Activated CD8-positive, alpha-beta memory T cell treated with anti-CD3 and anti-CD28 coated beads, Interleukin-2, amount 10 ng/mL, durations not matched to agents 7 days and 5 days (primary cell): ENCODE measurements at places on chromosomes 3 and 15. TPM values are rescaled to one million over a fixed set of nuclear protein-coding genes. Genes with fewer than 3 reads are reported as not detected.

DNA sequence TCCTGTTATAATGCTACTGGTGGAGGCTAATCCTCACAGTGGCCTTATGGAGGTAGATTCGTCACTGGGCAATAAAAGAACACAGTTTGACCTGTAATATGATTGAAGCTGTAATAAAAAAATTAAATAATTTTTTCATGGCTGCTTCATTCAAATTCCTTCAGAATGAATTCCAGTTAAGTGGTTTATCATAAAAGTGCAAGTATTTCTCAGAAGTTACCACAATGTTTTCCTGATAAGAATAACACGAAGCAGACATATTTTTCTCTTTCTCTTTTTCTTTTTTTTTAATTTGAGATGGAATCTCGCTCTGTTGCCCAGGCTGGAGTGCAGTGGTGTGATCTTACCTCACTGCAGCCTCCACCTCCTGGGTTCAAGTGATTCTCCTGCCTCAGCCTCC, 15.6 kb downstream of the B4GALT4 start:
- no peak for DNase-seq

- DNase-seq = no peak
Observed at GRCh38 chr3:4583416-4583815, 90.3 kb downstream of the ITPR1 start.

DNA sequence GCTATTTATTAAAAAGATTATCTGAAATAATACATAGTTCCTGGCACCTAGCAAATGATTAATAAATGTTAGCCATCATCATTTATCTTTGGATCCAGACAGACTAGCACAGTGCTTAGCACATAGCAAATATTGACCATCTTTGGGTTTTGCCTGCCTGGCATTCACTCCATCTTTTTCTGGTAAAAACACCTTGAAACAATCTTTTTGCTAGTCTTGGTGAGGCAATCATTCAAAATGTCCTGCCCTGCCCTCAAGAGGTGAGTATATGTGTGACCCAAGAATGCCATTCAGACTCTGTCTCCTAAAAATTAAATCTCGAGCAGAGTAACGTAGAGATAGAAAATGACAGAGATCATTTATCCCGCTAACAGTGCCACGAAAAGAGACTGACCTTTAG, 78.3 kb upstream of the ZNF280D start:
- DNase-seq = no peak

Gene PRKAR2A
- 27.9 TPM for total RNA-seq

DNA sequence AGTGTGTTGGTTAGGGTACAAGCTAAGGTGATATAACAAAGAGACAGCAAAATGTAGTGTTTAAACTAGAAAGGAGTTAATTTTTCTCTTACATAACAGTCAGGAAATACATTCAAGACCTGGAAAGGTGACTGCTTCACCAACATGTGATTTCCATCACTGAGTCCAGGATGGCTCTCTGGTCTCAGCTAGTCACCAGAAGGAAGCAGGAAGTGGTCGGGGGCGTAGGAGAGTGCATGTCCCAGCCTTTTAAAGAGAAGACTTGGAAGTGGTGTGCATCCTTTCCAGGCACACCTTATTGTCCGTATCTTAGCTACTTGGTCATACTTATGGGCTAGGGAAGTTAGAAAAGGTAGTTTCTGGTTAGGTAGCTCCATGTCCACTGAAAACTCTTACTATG, 11.1 kb upstream of the UBE2Q2 start:
- DNase-seq = no peak

DNA sequence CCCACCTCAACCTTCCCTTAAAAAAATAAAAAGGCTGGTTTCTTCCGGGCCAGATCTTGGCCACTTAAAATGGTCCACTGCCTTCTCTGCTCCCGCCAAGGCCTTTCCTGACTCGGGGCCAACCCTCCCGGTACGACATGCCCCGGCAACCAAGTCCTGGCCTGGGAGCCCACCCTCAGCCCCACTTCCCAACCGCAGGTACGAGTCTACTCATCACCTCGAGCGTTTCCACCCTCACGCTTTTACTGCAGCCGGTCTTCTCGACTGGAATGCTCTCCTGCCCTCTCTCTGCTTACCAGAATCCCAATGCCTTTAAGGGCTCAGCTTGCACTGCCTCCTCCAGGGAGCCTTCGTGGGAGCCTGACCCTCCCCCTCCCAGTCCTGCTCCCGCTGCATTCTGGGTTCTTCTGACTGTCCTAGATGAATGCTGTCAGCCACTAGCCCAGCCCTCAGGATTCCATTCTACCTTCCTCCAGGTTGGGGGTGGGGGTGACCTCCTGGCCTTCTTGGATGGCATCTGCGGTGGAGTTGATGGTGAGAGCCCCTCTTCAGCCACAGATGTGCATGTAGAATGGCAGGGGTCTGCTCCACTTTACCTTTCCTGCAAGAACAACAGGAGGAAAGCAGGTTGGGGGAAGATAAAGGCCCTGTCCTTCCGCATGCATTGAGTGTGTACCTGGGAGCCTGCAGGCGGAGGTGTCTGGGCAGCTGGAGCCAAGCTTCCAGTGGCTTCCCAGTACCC, 1.1 kb upstream of the CSRNP1 start:
- DNase-seq = no peak

Gene TRPM1
- total RNA-seq = 0.06 TPM

Gene C3orf20
- total RNA-seq = not detected

Gene SEMA6D
- total RNA-seq = not detected

Gene PTPRG
- total RNA-seq = 0.21 TPM

DNA sequence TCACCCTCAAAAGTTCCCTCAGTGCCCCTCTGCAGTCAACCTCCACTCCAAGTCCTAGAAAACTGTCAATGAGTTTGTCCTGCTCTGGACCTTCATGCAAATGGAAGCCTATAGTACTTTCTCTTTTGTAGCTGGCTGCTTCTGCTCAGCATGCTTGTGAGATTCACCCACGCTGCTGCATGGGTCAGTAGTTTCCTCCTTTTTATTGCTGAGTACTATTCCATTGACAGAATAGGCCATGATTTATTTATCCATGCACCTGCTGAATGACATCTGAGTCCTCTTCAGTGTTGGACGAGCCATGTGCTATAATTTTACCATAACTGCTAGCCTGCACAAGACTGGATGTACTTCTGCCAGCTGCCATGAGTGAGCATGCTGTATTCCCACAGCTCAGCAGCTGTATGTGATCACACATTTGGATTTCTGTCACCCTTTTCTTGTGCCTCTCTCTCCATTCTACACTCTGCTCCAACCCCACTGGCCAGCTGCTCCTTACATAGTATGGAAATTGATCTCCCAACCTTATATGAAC, 26.3 kb downstream of the CDCP1 start:
- no peak for DNase-seq

DNA sequence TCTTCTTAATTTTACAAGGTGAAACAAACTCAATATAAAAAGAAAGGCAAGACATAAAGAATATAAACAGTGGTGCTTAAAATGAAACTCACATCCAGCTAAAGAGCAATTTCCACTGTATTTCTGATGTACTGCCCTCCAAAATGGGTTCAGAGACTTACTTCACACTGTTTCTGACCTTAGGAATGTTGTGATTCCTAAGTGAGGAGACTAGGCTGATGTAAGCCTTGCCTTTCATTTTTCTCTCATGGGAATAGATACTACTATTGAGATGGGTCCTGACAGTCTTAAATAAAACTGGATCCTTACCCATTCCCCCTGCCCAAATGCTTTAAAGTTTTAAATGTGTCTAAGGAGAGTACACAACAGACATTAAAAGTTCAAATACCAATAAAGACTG, 86.9 kb downstream of the CBLB start:
- DNase-seq = no peak

DNA sequence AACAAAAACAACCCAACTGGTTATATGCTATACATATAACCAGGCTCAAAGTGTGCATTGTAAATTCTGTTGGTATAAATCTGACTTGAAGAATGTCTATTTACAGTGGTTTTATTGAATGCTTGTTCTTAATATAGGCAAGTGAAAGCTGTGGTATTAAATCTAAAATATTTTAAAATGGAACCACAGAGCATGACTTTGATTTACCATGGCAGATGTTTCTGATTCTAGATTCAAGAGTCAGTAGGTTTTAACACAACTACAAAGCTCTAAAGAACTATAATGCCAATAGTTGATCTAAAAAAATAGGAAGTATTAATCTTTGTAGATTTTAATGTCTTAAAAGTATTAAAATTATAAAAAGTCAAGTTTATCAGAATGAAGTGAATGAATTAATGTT, 141.9 kb upstream of the PLSCR5 start:
- no peak for DNase-seq

DNA sequence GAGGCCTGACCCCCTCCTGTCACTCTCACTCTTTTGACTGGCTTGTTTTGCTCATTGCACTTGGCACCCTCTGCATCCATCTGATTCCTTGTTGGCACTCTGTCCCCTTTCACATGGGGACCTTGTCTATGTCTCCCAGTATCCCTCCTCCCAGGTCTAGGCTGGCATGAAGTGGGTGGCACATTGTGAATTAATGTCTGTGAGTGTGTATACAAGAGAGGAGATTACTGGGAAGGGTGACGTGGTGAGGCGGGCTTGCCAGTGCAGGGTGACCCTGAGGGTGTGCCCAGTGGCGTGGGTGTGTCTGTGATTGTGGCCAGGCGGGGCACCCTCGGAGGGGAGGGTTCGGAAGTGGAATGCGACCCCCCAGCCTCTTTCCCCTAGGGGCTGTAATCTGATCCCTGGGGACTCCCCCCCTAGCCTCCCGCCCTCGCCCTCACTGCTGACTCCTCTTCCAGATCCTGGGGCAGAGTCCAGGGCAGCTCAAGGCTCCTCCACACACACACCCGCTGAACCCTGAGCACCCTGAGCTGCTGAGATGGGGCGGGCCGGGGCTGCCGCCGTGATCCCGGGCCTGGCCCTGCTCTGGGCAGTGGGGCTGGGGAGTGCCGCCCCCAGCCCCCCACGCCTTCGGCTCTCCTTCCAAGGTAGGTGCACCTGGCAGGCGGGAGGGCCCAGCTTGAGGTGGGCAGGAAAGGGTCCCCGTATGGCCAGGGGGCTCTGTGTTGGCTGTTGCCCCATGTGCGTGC, at the start of gene SEMA3B:
SEMA3B (plus strand) TSS at position 445 of the 749 bp plus-strand sequence; CDS start at position 539, 94 bp downstream.
- DNase-seq = no peak

DNA sequence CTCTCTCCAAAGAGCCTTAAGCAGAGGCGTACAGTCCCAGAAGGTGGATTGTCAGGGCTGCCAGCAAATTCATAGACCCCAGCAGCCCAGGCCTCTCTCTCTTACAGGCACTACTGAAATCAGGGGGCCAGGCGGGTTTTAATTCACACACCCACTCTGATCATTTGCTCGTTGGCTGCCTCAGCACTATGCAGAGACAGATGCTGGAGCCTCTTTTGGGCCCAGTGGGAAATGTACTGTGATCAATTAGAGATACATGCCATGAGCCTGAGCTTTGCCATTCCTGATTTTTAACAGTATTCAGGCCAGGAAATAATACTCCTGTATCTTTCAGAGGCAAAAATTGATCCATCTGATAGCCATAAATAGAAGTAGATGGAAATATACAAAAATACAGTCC, 53.0 kb downstream of the CMTM6 start:
- DNase-seq = peak; percentile 12

Gene ISLR
- total RNA-seq = not detected

DNA sequence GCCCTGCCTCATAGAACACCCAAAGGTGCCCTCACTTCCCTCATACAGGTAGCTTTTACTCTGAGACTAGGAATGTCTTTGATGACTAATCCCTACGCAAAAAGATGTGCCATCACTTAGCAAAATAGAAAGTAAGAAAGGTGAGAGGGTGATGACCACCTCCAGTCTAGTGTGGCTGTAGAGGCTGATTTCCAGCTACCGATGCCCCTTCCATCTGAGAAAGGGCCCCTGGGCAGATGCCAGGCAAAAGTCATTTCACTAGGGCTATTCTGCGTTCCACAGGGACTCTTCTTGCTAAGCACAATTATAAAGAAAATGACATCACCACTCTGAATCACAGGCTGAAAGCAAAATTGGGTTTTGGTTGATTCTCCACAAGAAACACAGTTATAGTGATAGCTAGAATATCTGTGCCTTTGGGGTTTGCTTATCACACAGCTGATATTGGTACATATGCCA, 77.4 kb downstream of the RBPMS2 start:
- peak; percentile 48 for DNase-seq

Gene TGM5
- 1.1 TPM for total RNA-seq

Gene EBLN2
- total RNA-seq = 5.1 TPM

GRCh38 chr3:130795396-130795795, 48.8 kb upstream of the PIK3R4 start:
- no peak for DNase-seq

- DNase-seq = no peak
Observed at GRCh38 chr3:177787279-177788041, 590.2 kb upstream of the TBL1XR1 start.

GRCh38 chr3:53324105-53324504, 23.2 kb downstream of the DCP1A start:
- no peak for DNase-seq

GRCh38 chr3:172836390-172836997, 86.0 kb downstream of the ECT2 start:
- no peak for DNase-seq

DNA sequence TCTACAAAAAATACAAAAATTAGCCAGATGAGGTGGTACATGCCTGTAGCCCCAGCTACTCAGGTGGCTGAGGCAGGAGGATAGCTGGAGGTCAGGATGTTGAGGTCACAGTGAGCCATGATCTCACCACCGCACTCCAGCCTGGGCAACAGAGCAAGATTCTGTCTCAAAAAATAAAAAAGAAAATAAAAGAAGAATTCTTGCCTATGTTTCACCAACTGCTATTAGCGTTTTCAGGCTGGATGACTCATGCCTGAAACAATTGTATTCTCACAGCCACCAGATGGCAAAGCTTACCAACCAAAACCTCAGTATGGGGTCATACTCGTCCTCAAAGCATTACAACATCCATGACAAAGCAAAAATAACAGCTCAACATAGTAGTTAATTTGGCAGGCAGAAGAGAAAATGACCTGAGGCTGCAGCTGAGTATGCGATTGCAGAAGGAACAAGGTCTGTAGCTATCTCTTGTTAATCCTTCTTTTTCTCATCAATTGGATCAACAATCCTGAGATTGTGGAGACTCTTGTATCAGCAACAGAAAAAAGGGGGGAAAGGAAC, 52.2 kb downstream of the TP53BP1 start:
- DNase-seq = peak; percentile 76

Gene GCHFR
- total RNA-seq = 29.1 TPM
